ENCODE measurements at places on chromosomes 6 and 20.

DNA sequence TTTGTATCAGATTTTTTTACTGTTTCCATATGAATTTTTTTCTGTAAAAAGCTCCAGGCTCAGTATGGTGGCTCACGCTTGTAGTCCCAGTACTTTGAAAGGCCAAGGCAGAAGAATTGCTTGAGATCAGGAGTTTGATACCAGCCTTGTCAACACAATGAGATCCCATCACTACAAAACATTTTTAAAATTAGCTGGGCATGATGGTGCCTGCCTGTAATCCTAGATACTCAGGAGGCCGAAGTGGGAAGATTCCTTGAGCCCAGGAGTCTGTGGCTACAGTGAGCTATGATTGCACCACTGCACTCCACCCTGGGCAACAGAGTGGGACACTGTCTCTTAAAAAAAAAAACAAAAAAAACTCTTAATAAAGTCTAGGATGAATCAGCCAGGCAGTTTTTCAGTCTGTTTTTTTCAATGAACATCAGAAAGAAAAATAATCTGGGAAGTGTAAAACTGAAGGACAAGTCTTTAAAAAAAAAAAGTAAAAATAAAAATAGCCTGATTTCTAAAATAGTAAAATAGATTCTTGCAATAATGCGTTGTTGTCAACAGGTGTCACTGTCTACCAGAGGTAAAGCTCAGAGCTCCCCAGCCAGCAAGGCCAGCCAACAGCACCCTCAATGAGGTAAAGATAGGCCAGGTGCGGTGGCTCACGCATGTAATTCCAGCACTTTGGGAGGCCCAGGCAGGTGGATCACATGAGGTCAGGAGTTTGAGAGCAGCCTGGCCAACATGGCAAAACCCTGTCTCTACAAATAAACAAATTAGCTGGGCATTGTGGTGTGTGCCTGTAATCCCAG, 9.3 kb upstream of the ATG5 start:
- DNase-seq, result peak; percentile 47

GRCh38 chr6:8639928-8640649, 204.7 kb upstream of the SLC35B3 start:
- DNase-seq, result no peak

GRCh38 chr6:65776332-65776731, 69.3 kb upstream of the EYS start:
- DNase-seq, result no peak

GRCh38 chr6:17930321-17930993, 57.0 kb downstream of the KIF13A start:
- peak; percentile 38 for DNase-seq

DNA sequence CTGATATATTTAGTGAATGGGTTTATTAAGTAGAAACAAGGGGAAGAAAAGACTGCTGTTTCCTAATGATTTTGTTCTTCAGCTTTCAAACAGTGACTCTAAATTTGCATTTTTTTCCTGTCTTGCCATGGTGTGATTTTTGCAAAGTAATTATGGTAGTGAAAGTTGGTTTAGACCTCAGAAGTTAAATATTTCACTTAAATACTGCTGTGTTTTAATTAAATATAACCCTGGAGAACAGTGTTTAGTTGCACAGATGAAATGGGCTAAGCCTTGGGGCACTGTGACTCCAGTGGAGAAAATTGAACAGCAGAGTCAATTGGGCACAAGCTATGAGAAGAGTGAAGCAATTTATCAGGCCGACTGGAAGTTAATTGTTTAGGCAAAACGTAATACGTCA, 111.1 kb upstream of the MCHR2 start:
- no peak for DNase-seq

DNA sequence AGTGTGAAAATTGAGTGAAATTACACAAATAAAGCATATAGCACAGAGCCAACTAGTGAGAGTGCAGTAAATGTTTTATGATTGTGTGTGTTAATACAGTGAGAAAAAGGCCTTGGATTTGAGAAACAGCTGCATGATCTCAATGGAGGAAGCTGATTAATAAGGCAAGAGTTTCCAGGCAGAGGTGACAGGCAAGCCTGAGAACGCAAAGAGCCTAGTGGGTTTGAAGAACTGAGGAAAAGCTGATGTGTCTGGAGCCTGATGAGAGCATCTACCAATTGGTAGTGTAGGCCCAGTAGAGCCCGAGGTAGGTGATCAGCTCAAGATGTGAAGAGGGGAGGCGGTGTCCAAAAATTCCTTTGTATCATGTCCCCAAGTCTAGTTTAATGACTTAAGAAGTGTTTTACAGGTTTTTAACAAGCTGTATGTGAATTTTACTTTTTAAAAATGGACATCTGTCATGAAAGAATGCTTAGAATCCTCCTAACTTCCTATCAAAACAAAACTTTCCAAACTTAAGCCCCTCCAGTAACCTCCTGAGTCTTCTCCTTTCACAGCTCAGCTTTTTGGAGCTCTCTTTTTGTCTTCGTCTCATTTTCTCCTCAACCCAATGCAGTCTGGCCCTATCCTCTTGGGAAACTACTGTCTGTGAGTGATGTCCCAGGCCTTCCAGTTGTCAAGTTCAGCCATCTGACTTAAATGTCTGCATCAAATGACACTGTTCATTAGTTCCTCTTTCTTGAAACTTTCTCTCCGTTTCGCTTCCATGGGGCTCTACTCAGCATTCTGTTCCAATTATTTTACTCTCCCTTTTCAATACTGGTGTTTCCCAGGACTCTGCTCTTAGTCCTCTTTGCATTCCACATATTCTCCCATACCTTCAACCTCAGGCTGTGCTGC, 1.2 kb downstream of the CDC40 start:
- peak; percentile 15 for DNase-seq

- no peak for DNase-seq
Observed at GRCh38 chr20:19498756-19499155, 259.3 kb upstream of the RIN2 start.

DNA sequence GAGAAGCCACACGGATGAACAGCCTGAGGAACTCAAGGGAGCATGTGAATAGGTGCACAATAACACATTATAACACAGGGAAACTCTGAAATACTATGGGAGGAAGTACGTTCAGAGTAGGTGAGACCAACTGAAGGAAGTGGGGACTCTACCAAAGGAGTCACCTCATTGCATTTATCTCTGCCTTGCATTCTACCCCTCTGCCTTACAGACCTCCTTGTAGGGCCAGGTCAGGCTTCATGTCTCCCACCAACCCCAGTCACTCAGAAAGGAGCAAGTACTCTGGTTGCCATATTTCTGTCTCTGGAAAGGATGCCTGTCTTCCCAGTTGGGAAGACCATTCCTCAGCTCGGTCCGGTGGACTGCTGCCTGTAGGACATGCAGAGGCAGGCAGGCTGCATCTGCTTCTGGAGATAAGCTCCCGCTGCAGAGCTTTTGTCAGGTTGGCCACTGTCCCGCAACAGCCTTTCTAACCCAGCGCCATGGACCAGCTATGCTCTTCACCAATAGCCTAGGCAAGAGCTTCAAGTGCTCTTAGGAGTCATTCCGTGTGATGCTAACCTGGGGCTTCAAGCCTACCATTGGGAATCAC, 51.6 kb upstream of the ASIP start:
- DNase-seq, result no peak

GRCh38 chr6:12478921-12479320, 188.8 kb downstream of the EDN1 start:
- DNase-seq, result no peak

DNA sequence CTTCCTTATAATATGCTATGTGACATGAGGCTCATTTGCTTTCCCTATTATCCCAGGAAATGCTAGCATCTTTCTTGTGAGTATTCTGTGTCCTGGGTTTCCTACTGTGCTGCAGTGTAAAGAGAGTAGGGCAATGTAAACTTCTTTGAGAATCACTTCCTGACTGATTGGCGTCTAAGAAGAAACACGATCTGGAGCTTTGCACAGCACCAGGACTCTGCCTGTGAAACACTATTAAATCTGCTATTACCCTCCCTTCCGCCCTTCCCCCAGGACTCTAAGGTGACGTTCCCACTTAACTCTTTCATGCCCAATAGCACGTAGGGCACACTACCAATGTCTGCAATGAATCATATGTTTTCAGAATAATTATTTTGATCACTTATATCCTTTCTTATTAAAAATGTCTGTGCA, 607.3 kb upstream of the CITED2 start:
- DNase-seq, result peak; percentile 84

DNA sequence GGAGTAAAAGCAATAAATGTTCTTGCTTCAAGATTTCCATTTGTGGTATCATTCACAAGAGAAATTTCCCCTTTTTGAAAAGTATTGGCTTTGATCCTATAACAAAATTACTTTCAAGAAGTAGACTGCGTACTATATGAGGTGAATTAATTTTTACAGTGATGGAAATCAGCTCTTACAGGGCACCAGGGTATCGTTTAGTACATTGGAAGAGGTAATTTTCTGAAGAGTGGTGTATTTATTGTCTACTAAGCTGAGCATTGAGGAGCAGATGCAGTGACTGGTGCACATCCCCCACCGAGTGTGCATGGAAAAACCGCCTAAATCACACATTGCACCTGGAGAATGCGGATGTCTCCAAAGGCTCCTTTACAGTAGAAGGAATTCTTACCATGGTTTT, 209.5 kb downstream of the SAMD5 start:
- DNase-seq, result no peak

DNA sequence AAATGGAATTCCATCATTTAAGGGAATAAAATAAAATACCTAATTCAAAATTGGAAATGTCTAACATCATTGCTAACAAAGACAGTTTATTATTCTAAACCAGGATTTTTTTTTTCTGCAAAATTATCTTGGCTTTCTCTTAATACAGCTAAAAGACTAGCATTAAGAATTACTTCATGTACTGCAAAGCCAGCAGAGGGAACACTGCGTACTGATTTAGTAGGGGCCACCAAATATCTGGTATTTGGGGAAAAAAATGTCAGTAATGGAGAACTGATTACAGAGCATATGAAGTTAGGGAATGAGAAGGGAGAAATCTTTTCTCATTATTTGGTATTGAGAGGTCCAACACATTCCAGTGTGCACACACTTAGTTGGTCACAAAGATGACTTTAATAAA, 3.2 kb upstream of the SOX4 start:
- DNase-seq, result peak; percentile 13

GRCh38 chr20:37348792-37349516, 3.0 kb downstream of the SRC start:
- DNase-seq, result no peak

GRCh38 chr6:81561071-81561564, 191.4 kb downstream of the TENT5A start:
- DNase-seq, result peak; percentile 14

GRCh38 chr20:41052742-41053419, 24.3 kb downstream of the TOP1 start:
- DNase-seq, result peak; percentile 86

GRCh38 chr6:87702589-87702945, 534 bp upstream of the AKIRIN2 start:
- peak; percentile 80 for DNase-seq

DNA sequence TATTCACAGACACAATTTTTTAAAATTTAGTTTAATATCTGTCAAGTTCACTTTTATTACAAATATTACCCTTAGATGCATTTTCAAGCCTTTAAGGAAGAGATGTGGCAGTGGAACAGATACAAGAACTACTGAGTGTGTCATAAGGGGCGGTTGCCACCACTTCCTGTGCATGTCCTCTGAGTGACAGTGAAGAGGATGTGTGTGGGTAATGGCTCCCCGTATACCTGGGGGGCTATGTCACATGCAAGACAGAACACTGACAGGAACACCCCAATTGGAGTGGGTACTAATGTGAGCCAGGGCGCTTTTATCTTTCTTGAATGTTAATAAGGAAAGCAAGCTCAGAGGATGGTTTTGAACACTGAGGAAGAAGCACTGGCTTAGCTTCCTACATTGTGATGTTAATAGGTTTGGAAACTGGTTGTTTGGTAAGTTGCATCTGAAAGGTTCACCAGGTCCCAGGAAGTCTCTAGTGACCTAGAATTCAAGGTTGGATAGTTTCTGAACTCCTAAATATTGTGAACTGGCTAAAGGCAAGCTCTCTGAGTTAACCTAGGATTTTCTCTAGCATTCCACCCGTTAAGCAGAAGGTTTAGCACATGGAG, 83.4 kb upstream of the ASF1A start:
- no peak for DNase-seq

- peak; percentile 71 for DNase-seq
Observed at GRCh38 chr20:34522969-34523871, 7.0 kb downstream of the DYNLRB1 start.

DNA sequence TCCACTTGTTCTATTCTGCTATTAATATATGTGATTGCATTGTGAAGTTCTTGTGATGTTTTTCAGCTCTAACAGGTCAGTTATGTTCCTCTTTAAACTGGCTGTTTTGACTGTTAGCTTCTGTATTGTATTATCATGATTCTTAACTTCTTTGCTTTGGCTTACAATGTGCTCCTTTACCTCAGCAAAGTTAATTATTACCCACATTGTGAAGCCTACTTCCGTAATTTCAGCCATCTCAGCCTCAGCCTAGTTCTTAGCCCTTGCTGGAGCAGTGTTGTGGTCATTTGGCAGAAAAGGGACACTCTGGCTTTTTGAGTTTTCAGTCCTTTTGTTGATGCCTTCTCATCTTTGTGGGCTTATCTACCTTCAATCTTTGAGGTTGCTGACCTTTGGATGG, 440.2 kb downstream of the TBC1D32 start:
- no peak for DNase-seq

GRCh38 chr20:58012731-58013510, 215.5 kb downstream of the ANKRD60 start:
- DNase-seq, result no peak

- no peak for DNase-seq
Observed at GRCh38 chr6:33211136-33211535, 2.8 kb downstream of the RING1 start.
